ENCODE measurements at places on chromosomes 2 and 18.

GRCh38 chr2:239307921-239308613 is 92.8 kb downstream of the HDAC4 start:
- DNase-seq = peak; percentile 11
- no peaks in the 10 kb centered on the region for H3K36me3 ChIP-seq
- no peak overlapping the region for H3K4me3 ChIP-seq
- peaks cover 31% of the 10 kb centered on the region for H3K4me1 ChIP-seq
- H3K27ac ChIP-seq = no peak overlapping the region

- no peaks in the 10 kb centered on the region for H3K4me1 ChIP-seq
- no peaks in the 10 kb centered on the region for H3K27me3 ChIP-seq
- no peaks in the 10 kb centered on the region for H3K36me3 ChIP-seq
- no peak overlapping the region for H3K27ac ChIP-seq
Measured at GRCh38 chr2:124838406-124838805, 813.3 kb downstream of the CNTNAP5 start.

DNA sequence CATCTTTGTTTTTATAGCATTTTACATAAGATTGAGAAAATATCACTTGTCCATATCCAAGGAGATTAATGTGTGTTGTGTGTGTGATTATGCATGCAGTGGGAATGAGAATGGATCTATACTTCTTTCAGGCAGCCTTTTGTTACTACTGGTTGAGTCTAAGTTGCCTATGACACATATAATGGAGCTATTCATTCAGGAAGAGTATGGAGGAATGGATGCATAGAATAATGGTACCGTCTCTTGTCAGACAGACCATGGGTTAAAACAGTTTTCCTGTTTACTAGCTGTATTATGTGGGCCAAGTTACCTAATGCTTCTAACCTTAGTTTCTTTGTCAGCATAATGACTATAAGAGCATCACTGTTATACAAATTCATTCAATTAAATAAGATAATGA is 155.4 kb upstream of the KYNU start:
- no peaks in the 10 kb centered on the region for H3K27me3 ChIP-seq
- no peaks in the 10 kb centered on the region for H3K4me1 ChIP-seq
- no peaks in the 10 kb centered on the region for H3K36me3 ChIP-seq
- H3K4me3 ChIP-seq = no peak overlapping the region
- no peak for DNase-seq
- no peak overlapping the region for H3K27ac ChIP-seq

GRCh38 chr2:96967436-96967835 is 18.9 kb downstream of the FAM178B start:
- H3K4me3 ChIP-seq = no peak overlapping the region
- peaks cover 13% of the 10 kb centered on the region for H3K4me1 ChIP-seq
- H3K36me3 ChIP-seq = no peaks in the 10 kb centered on the region
- no peaks in the 10 kb centered on the region for H3K27me3 ChIP-seq
- no peak overlapping the region for H3K27ac ChIP-seq

- no peaks in the 10 kb centered on the region for H3K4me1 ChIP-seq
- H3K27me3 ChIP-seq = no peaks in the 10 kb centered on the region
- H3K4me3 ChIP-seq = no peak overlapping the region
- no peaks in the 10 kb centered on the region for H3K36me3 ChIP-seq
Measured at GRCh38 chr18:65735155-65735554, 15.7 kb upstream of the CDH7 start.

DNA sequence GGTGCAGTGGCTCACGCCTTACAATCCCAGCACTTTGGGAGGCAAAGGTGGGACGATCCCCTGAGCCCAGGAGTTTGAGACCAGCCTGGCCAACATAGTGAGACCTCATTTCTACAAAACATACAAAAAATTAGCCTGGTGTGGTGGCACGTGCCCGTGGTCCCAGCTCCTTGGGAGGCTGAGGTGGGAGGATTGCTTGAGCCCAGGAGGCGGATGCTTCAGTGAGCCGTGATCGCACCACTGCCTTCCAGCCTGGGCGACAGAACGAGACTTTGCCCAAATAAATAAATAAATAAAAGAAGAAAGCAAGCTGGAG is 91.7 kb upstream of the SEC11C start:
- DNase-seq = no peak
- H3K27ac ChIP-seq = no peak overlapping the region
- no peaks in the 10 kb centered on the region for H3K36me3 ChIP-seq
- no peak overlapping the region for H3K4me3 ChIP-seq

DNA sequence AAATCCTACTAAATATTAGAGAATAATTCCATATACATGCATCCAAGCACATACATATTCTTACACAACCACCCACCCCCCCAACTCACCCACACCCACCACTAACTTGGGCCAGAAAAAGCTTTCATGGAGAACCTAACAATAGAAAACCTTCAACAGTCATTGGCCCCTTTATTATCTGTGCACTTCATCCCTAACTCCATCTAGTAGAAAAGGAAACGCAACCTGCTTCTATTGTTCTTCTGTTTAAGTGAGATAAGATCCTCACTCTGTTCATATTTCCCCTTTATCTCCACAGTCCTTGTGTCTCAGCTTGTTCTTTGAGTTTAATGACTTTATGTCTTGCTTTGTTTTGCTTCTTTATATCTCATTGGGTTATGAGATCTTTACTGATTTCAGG is 1740.2 kb upstream of the CELF4 start:
- no peak overlapping the region for H3K4me3 ChIP-seq
- H3K36me3 ChIP-seq = no peaks in the 10 kb centered on the region
- H3K27ac ChIP-seq = no peak overlapping the region
- no peaks in the 10 kb centered on the region for H3K27me3 ChIP-seq

GRCh38 chr2:97697252-97698235 is 15.8 kb upstream of the ZAP70 start:
- no peaks in the 10 kb centered on the region for H3K36me3 ChIP-seq
- DNase-seq = no peak
- H3K27me3 ChIP-seq = no peaks in the 10 kb centered on the region
- no peak overlapping the region for H3K27ac ChIP-seq
- no peaks in the 10 kb centered on the region for H3K4me1 ChIP-seq
- no peak overlapping the region for H3K4me3 ChIP-seq

DNA sequence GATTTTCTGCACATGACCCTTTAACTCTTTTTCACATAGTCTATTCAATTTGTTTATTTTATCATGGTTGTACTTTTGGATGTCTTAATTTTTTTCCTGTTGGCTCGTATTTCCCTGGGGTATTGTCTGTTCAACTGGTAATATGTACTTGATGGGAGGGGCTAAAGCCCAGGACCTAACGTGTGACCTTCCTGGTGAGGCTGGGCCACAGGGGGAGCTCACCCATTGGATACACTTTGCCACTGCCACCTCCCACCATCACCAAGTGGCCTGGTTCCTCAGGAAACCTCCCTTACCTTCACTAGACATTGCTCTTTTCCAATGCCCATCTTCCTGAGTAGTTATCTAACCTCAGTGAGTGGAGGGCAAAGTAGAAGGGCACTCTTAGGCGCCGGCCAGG is 143.9 kb upstream of the LTBP1 start:
- H3K36me3 ChIP-seq = no peaks in the 10 kb centered on the region
- DNase-seq = no peak
- no peak overlapping the region for H3K27ac ChIP-seq
- H3K4me3 ChIP-seq = no peak overlapping the region
- no peaks in the 10 kb centered on the region for H3K27me3 ChIP-seq

GRCh38 chr2:37085731-37086147 is 1.4 kb downstream of the GPATCH11 start:
- H3K4me1 ChIP-seq = peaks cover 21% of the 10 kb centered on the region
- no peaks in the 10 kb centered on the region for H3K27me3 ChIP-seq
- H3K36me3 ChIP-seq = no peaks in the 10 kb centered on the region

GRCh38 chr2:102483086-102483485 is 10.1 kb downstream of the SLC9A4 start:
- no peak overlapping the region for H3K27ac ChIP-seq
- H3K36me3 ChIP-seq = no peaks in the 10 kb centered on the region
- H3K4me3 ChIP-seq = no peak overlapping the region
- H3K27me3 ChIP-seq = no peaks in the 10 kb centered on the region
- DNase-seq = no peak

DNA sequence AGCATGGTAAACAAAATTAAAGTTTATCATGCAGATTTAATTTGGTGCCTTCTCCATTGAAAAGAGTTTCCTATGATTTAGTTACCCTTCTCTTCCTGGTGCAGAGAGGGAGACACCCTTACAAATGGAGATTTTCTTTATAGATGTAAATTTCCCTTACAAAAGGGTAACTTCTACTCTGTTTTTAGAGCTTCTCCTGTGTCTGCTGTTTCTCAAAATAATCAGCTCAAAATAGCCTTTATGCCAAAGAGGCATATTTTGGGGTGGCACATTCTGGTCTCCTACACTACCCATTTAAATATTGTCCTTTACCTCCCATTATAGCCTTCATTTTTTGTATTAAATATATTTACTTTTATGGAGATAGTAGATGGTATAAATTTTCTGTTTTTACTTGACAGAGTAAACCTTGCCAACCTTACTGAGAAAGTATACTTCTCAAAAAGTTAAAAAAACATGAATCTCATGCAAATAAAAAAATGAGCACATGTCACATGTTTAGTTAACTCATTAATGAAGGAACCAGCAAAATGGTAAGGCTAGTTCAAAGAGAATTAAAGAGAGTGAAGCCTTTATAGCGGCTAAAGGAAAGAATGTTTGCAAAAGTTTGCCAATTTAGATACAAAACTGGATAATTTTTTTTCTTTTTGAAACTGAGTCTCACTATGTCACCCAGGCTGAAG is 83.3 kb upstream of the MSH6 start:
- no peak overlapping the region for H3K27ac ChIP-seq
- no peaks in the 10 kb centered on the region for H3K4me1 ChIP-seq
- H3K4me3 ChIP-seq = no peak overlapping the region
- H3K27me3 ChIP-seq = no peaks in the 10 kb centered on the region

GRCh38 chr2:11500702-11501303 is 33.0 kb upstream of the GREB1 start:
- H3K27me3 ChIP-seq = no peaks in the 10 kb centered on the region
- no peak overlapping the region for H3K27ac ChIP-seq
- no peak for DNase-seq
- H3K4me3 ChIP-seq = no peak overlapping the region

DNA sequence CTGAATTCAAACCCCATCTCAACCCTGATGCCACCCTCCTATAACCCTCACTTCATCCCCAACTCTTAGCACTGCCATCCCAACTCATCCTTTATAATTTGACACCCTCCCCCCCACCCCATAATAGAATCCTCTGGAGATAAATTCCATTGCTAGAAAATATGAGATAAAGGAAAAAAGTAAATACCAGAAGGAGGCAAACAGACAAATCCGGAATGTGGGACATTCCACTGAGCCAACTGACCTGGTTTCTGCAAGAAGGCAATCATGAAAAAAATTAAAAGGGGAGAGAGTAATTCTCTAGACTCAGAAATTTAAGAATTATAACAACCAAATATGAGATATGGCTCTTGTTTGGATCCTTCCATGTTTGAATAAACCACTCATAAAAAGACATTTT is 132.4 kb downstream of the CYP26B1 start:
- H3K27me3 ChIP-seq = no peaks in the 10 kb centered on the region
- no peaks in the 10 kb centered on the region for H3K4me1 ChIP-seq
- no peak for DNase-seq
- H3K27ac ChIP-seq = no peak overlapping the region
- no peaks in the 10 kb centered on the region for H3K36me3 ChIP-seq

DNA sequence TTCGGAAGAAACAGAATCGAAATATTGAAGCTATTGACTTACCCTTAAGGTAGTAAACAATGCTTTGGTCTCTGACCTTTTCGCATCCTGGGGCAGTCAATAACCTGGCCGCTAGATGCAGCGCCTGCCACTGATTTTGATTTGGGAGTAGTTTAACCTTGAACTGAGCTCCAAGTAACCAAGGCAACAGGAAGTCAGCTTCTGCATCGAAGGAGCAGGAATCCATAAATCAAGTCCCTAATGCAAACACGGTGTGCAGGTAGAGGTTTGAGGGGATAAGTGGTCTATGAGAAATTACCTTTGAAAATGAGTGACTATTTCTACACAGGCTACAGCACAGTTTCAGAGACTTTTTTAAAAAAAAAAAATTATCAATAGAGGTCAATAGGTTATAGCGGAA is 353.5 kb downstream of the SETBP1 start:
- no peak overlapping the region for H3K27ac ChIP-seq
- no peak for DNase-seq
- H3K27me3 ChIP-seq = no peaks in the 10 kb centered on the region
- H3K36me3 ChIP-seq = no peaks in the 10 kb centered on the region

DNA sequence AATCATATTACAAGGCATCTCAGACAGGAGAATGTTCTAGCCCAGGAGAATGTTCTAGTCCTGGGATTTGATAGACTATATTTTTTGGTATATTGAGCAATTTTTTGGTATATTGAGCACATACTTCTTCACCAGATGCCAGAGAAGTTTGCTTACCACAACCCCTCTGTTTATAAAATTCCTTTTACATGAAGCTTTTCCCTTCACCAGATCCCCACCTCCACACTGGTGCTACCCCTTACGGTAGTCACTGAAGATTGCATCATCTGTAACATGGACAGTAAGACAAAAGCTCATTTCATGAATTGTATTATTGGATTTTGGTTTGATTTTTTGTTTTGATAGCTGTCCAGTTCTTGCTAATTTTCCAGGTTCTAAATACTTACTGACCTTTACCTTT is 7.2 kb upstream of the HNMT start:
- no peaks in the 10 kb centered on the region for H3K4me1 ChIP-seq
- no peak overlapping the region for H3K27ac ChIP-seq
- H3K36me3 ChIP-seq = no peaks in the 10 kb centered on the region

GRCh38 chr2:205689820-205690219 is 7.5 kb downstream of the NRP2 start:
- no peak overlapping the region for H3K4me3 ChIP-seq
- H3K27me3 ChIP-seq = no peaks in the 10 kb centered on the region
- H3K4me1 ChIP-seq = peaks cover 36% of the 10 kb centered on the region
- DNase-seq = peak; percentile 37

- no peak for DNase-seq
- no peaks in the 10 kb centered on the region for H3K36me3 ChIP-seq
- H3K27ac ChIP-seq = no peak overlapping the region
- H3K27me3 ChIP-seq = no peaks in the 10 kb centered on the region
- no peak overlapping the region for H3K4me3 ChIP-seq
- no peaks in the 10 kb centered on the region for H3K4me1 ChIP-seq
Measured at GRCh38 chr18:46134920-46135675, 30.9 kb downstream of the HAUS1 start.

Measured in upper lobe of left lung (tissue), 6 donors.